ENCODE measurements at places on chromosomes 5 and 9. TPM values are rescaled to one million over a fixed set of nuclear protein-coding genes. Genes with fewer than 3 reads are reported as not detected.

- H3K27ac ChIP-seq, result no peak overlapping the region
- H3K4me1 ChIP-seq, result no peaks in the 10 kb centered on the region
- DNase-seq, result no peak
Measured at GRCh38 chr5:108060340-108060739, 321.6 kb downstream of the FBXL17 start.

GRCh38 chr9:98995059-98995671 lies 51.5 kb downstream of the COL15A1 start:
- no peaks in the 10 kb centered on the region for H3K36me3 ChIP-seq
- DNase-seq, result peak; percentile 29
- no peak overlapping the region for H3K4me3 ChIP-seq
- H3K27me3 ChIP-seq, result no peaks in the 10 kb centered on the region
- peaks cover 24% of the 10 kb centered on the region for H3K4me1 ChIP-seq

DNA sequence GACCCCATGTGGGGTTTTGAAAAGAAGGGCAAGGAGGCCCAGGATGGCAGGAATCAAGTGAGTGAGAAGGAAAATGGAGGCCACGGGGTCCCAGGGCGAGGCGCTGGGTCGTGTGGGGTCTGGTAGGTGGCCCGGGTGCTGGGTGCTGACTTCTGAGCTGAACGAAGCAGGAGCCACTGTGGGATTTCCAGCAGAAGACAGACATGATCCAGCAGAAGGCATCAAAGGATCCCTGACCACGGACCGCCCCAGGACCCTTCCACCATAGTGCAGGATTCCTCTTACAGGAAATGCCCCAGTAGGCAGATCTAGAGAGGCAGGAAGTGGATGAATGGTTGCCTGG lies 106.7 kb downstream of the ADAMTS2 start:
- no peaks in the 10 kb centered on the region for H3K4me1 ChIP-seq
- no peaks in the 10 kb centered on the region for H3K27me3 ChIP-seq
- no peak overlapping the region for H3K27ac ChIP-seq
- no peak overlapping the region for H3K4me3 ChIP-seq

GRCh38 chr9:128828719-128829452 lies 708 bp downstream of the SPOUT1 start:
- peak overlapping the region; percentile 72 for H3K27ac ChIP-seq
- peaks cover 6% of the 10 kb centered on the region for H3K4me1 ChIP-seq
- DNase-seq, result no peak
- peak overlapping the region; percentile 78 for H3K4me3 ChIP-seq
- no peaks in the 10 kb centered on the region for H3K27me3 ChIP-seq

The PSD2 gene
- total RNA-seq, result not detected

GRCh38 chr5:172707285-172708182 lies 63.5 kb downstream of the DUSP1 start:
- no peaks in the 10 kb centered on the region for H3K4me1 ChIP-seq
- H3K36me3 ChIP-seq, result no peaks in the 10 kb centered on the region
- DNase-seq, result no peak

GRCh38 chr9:36037549-36038122 lies 923 bp downstream of the RECK start:
- H3K4me3 ChIP-seq, result peak overlapping the region; percentile 86
- DNase-seq, result no peak
- H3K36me3 ChIP-seq, result no peaks in the 10 kb centered on the region
- peak overlapping the region; percentile 86 for H3K27ac ChIP-seq
- no peaks in the 10 kb centered on the region for H3K27me3 ChIP-seq

DNA sequence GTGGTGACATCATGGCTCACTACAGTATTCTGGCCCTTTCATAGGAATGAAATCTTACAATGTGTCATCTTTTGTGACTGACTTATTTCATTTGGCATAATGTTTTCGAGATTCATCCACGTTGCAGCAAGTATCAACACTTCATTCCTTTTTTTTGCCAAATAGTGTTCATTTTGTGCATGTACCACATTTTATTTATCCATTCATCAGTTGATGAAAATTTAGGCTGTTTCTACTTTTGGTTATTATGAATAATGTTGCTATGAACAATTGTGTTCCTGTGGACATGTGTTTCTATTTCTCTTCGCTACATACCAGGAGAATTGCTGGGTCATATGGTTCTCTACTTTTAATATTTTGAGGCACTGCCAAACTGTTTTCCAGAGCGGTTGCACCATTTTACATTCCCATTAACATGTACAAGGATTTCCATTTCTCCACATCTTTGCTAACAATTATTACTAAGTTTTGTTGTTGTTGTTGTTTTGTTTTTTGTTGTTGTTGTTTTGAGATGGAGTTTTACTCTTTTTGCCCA lies 43.5 kb downstream of the RMI1 start:
- no peaks in the 10 kb centered on the region for H3K27me3 ChIP-seq
- no peaks in the 10 kb centered on the region for H3K36me3 ChIP-seq
- no peak overlapping the region for H3K27ac ChIP-seq
- no peaks in the 10 kb centered on the region for H3K4me1 ChIP-seq
- no peak overlapping the region for H3K4me3 ChIP-seq
- no peak for DNase-seq

- no peaks in the 10 kb centered on the region for H3K4me1 ChIP-seq
- no peaks in the 10 kb centered on the region for H3K27me3 ChIP-seq
- H3K27ac ChIP-seq, result no peak overlapping the region
Measured at GRCh38 chr9:85858056-85858750, 82.7 kb upstream of the NAA35 start.

DNA sequence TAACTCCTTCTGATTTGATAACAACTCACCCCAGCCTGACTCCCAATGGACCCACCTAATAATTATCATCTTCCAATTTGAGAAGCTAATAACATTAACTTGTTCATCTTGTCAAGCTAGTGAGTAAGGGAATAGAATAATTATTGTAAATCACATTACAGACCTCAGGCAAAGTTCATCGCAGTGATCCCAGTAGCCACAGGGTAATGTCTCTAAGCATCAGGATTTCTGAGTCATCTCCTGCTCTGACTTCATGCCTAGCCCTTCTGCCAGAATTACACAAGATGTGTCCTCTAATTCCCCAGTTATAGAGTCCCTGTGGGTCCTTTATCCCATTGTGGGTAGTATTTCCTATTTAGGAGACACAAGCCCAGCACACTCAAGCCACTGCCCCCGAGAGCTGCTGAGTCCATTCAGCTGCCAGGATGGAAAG lies 365.7 kb downstream of the DEPDC1B start:
- no peak overlapping the region for H3K27ac ChIP-seq
- no peak overlapping the region for H3K4me3 ChIP-seq
- no peaks in the 10 kb centered on the region for H3K4me1 ChIP-seq
- H3K27me3 ChIP-seq, result no peaks in the 10 kb centered on the region
- no peaks in the 10 kb centered on the region for H3K36me3 ChIP-seq
- DNase-seq, result no peak

DNA sequence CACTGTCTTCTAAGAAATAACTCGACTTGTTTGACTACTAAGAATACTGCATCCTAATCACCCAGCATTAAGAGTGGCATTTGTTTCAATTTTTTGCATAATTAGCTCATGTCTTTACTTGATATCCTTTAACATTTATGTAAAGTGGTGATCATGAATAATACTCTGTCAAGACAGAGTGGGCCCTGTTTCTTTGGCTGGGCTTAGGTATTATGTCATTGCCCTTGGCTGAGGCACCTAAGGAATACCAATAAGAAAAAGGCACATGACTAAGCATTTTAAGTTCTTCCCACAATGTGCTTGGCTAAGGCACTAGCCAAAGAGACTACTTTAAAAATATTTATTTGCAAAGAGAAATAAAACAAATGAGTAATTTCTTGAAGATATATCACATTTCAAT lies 308.1 kb downstream of the CTNND2 start:
- H3K27ac ChIP-seq, result no peak overlapping the region
- no peak overlapping the region for H3K4me3 ChIP-seq
- no peaks in the 10 kb centered on the region for H3K4me1 ChIP-seq
- H3K27me3 ChIP-seq, result no peaks in the 10 kb centered on the region
- DNase-seq, result no peak
- H3K36me3 ChIP-seq, result no peaks in the 10 kb centered on the region

DNA sequence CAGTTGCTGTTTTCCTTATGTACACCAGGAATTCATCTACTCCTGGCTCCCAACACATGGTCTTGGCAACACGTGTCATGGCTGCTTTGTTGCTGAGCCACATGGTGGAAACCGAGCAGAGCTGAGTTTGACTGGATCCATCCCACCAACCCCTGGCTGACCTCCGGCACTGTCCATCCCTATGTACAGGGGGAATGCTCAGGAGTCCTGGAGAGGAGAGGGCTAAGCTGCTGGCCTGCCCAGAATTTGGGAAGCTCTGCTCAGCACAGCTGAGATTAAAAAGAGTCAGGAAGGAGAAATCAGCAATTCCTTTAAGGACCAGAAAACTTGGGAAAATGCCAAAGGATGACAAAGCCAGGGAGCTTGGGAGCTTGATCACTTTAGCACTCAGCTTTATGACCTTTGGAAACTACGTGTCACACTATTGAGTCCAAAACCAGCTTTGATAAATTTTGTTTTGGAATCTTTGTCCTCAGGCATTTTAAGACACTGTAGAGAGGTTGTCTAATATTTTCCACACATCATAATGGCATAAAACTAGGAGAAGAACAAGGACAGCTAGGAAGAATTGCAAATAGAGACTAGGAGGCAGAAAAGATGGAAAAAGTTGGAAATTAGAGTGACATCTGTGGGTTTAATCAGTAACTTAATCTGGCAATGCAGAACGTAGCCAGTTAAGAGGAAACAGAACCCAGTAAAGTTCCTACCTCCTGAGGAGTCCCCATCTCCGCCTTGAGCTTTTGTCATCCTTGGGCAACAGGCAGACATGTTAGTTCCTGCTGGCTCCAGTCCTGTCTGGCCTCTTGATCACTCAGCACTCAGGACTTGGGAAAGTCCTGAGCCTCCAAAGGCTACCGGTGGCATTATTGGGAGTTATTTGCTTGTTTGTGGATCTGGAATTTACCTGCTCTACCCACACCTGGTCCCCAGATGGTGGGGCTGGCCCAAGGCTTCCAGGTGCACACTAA lies 62.5 kb upstream of the PLPP1 start:
- no peaks in the 10 kb centered on the region for H3K27me3 ChIP-seq
- H3K36me3 ChIP-seq, result no peaks in the 10 kb centered on the region
- peak overlapping the region; percentile 76 for H3K27ac ChIP-seq

DNA sequence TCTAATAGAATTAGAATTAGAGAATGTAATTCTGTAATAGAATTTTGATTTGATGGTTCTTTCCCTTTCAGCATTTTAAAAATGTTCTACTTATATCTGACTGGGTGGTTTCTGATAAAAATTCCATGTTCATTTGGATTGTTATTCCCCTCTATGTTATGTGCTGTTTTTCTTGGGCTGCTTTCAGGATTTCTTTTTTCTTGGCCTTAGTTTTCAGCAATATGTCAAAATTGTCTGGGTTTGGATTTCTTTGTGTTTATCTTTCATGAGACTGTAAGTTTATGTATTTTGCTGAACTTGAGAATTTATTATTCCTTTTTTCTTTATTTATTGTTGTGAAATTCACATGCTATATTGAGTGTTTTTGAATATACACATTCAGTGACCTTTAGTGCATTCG lies 189.1 kb downstream of the RANBP17 start:
- H3K27ac ChIP-seq, result no peak overlapping the region
- H3K4me3 ChIP-seq, result no peak overlapping the region
- H3K27me3 ChIP-seq, result no peaks in the 10 kb centered on the region
- no peaks in the 10 kb centered on the region for H3K36me3 ChIP-seq
- DNase-seq, result no peak

DNA sequence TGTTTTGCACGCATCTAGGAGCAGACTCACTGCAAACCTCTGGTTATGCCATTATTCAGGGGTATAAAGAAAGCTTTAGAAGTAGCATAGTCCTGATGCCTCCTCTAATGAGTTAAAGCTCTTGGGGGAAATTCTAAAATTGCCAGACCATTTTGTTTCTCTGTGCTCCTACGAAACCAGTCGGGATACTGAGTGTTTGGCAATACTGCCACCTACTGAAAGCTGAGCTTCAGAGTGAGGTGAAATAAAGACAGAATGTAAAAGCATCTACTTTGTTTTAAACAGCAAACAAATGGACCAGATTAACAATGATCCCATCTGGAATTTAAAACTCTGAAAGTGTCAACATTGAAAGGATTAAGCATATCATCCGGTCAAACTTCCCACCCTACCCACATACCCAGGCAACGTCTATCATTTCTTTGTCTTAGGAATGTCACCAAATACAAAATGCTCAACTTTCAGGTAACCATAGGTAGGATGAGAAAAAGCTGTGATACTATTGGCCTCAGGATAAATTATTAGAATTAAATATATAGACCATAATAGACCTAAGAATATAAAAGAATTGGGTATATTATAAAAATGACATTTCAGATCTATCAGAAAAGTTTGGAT lies 77.8 kb upstream of the SHISAL2B start:
- H3K4me1 ChIP-seq, result no peaks in the 10 kb centered on the region
- no peak overlapping the region for H3K27ac ChIP-seq
- no peaks in the 10 kb centered on the region for H3K27me3 ChIP-seq
- H3K36me3 ChIP-seq, result no peaks in the 10 kb centered on the region
- no peak overlapping the region for H3K4me3 ChIP-seq

DNA sequence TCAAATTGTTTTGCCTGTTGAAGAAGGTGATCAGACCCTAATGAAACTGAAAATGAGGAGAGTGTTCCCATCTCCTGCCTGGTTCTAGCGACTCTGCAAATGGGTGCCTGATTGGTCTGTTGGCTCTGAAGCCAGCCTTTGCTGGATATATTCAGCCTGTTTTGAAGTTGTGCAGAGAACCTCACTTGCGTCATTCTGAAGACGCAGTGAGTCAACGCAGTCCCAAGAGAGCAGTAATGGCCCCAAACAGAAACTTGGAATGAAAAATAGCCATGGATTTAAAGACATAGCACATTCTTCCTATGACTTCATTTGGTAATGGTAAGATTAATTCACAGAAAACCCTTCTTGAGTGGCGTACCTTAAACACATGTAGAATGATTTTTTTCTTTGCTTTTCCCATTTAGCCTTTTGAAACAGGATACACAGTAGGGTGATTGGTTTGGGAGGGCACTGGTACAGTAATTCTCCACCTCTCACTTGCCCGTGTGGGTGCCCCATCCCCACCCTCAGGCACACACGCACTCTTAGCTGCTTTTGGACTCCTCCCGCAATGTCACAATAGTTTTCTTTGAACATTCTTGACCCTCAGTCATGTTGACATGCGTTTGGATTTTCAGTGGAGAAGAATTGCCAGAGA lies 54.1 kb upstream of the ABL1 start:
- no peak overlapping the region for H3K4me3 ChIP-seq
- no peaks in the 10 kb centered on the region for H3K36me3 ChIP-seq
- H3K27ac ChIP-seq, result peak overlapping the region; percentile 82
- H3K4me1 ChIP-seq, result peaks cover 19% of the 10 kb centered on the region

GRCh38 chr9:72353455-72354116 lies 11.4 kb downstream of the ZFAND5 start:
- no peak overlapping the region for H3K27ac ChIP-seq
- peaks cover 54% of the 10 kb centered on the region for H3K4me1 ChIP-seq
- no peak for DNase-seq
- H3K36me3 ChIP-seq, result no peaks in the 10 kb centered on the region
- H3K4me3 ChIP-seq, result no peak overlapping the region
